ENCODE measurements at places on chromosomes 2 and 18.

DNA sequence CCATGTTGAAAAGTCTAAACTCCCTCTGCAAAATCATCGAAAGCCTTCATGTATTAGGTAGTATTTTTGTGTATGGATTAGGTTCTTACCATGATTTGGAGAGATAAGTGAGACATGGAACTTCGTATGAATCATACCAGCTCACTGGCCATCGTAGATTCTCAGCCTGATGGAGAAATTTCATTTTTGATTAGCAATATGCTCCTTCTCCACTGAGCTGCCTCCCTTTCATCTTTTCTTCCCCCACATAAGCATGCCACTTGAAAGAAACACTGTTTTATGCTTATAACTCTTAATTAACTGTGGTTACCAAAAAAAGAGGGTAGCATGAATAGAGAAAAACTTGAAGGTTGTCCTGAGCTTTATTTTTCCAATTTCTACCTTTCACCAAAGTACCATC is 111.9 kb downstream of the NCK2 start:
- no peak for DNase-seq

DNA sequence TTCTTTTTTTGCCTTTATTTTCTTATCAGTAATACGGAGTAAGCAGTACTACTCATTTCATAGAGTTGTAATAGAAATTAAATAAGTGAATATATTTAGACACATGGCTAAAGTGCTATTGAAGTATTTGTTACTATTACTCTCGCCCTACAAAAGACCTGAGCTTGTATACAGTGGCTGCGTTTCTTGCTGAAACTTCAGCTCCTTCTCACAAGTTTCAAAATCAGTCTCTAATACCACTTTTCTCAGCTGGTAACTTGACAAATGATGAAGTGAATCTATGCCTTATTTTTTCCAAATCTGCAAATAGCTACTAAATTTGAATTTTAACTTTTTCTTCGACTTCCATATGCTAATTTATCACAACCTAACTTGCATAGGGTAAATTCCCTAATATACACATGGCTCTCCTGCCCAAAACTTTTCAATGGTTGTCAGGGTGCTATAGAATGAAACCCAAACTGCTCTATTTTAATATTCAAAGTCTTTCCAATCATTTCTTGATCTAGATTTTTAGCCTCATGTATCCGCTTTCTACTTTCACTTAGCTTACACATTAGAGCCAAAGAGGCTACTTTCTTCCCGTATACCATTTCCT is 347.8 kb upstream of the GULP1 start:
- DNase-seq, result no peak

DNA sequence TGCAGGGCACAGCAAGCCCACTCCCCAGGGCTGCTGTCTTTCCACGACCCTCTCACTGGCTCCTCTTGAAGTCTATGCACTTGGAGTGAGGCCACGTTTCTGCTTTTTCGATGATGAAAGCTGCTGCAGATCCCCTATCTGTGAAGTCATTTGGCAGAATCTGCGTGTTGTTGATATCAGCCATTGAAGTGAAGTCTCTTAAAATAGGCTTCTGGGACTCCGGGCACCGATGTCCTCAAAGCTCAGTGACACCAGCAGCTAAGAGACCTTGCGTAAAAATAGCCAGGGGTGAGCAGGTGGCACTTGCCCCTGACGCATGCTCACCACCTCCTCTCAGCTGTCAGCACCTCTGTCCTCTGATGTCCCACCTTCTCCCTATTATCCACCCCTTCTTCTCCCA is 89.4 kb upstream of the FHL2 start:
- no peak for DNase-seq

DNA sequence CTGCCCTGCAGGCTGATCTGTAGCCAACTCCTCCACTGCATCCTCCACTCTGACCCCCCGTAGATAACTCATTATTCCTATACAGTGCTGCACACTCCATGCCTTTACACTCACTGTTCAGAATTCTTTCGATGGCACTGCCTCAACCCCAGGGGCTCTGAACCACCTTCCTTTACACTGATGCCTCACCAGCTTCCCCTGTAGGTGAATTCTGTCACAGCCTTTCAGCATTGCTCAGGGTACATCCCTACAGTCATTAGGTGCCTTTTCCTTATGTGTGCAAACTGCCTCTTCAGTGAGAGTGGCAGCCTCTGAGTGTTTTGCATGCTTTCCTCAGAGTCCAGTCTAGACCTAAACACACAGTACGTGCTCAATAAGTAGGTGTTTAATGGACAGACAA is 319.4 kb downstream of the LRRTM1 start:
- no peak for DNase-seq

DNA sequence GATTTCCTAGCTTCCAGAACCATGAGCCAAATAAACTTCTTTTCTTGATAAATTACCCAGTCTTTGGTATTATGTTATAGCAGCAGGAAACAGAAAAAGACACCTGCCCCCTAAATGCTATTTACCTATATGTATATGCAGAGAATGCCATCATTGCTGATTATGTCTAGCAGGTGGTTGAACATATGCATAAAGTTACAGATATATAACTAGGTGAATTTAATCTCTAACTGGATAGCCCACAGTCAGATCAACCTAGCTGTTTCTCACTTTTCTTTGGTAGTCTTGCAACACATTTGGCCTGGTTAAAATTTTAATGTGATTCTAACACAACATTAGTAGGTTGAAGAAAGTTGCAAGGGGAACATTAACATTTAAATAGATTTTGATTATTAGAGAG is 7.1 kb upstream of the CERS6 start:
- DNase-seq, result no peak

GRCh38 chr2:31729442-31730092 is 148.8 kb upstream of the SRD5A2 start:
- DNase-seq, result no peak

GRCh38 chr2:189363559-189363958 is 77.7 kb upstream of the WDR75 start:
- DNase-seq, result no peak

DNA sequence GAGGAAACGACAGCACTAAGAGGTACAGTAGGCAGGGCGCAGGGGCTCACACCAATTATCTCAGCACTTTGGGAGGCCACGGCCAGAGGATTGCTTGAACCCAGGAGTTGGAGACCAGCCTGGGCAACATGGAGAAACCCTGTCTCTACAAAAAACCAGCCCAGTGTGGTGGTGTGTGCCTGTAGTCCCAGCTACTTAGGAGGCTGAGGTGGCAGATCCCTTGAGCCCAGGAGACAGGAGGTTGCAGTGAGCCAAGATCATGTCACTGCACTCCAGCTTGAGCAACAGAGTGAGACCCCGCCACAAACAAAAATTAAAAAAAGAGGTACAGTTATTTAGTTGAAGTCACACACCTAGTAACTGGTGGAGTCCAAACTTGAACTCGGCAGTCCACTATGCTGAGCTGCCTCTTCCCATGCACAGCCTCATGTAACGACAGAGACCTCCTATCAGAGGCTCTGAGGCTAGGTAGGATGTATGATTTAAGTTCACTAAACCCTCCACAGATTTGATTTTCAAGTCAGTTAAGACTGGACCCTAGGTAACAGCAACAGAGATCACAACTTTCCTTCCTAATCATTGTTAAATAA is 8.7 kb downstream of the STK17B start:
- DNase-seq, result no peak

DNA sequence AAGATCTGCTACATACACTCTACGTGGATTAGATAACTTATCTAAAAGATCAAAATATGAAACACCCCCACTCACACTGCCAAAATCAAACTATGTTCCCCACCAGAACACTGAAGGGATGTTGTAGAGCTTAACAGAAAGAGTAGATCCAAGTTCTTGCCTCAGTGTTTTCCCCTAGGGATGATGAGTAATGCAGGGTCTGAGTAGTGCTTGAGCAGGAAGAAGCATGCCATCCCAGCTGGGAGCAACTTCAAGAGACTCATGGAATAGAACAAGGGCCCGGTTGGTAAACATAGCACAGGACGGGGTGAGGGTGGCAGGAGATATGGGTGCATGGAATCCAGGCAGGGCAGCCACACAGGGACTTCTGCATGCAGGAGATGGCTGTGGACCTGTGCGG is 74.3 kb downstream of the SNTG2 start:
- DNase-seq, result no peak

- no peak for DNase-seq
These were observed 39.6 kb downstream of the POLR1A start for GRCh38 chr2:86066007-86066578.

GRCh38 chr2:71678874-71679273 is 225.5 kb downstream of the DYSF start:
- DNase-seq, result no peak

DNA sequence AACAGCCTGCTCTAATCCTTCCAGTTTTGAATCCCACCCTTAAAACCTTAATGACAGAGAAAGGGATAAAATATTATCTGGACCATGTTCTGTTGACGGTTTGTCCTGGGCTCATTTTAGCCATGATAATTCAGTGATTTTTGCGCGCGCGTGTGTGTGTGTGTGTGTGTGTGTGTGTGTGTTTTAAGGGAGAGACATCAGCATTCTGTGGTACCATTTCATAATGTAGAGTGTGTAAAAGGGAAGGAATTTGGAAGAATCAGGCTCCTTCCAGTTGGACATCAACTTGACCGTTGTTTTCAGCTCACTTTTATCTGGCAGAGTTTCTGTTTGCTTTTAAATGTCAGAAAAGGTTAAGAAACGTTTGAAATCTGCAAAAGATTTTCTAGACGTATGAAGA is 535.5 kb downstream of the TNS1 start:
- no peak for DNase-seq

- no peak for DNase-seq
These were observed 96.4 kb downstream of the MAP3K20 start for GRCh38 chr2:173171924-173172643.

- no peak for DNase-seq
These were observed 313.8 kb upstream of the DDX18 start for GRCh38 chr2:117500721-117501120.

DNA sequence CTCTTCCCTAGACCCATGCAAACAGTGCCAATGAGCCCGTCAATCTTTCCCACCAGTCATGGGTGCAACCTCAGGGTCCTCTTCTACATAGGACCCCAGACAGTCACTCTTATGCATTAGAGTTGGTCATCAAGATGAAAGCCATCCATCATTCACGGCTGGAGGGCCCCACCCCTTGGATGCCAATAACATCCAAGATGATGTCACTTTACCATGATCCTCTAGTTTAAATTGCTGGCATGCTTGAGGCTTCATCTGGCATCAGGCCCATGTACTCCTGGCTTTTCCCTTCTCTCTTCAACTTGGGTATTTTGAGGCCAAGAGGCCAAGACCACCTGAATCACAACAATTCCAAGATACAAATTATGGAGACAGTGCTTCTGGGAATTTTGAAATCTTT is 91.1 kb upstream of the MAPK4 start:
- no peak for DNase-seq
